Epithelial cell of proximal tubule (primary cell): ENCODE measurements at places on chromosomes 7 and 10.

DNA sequence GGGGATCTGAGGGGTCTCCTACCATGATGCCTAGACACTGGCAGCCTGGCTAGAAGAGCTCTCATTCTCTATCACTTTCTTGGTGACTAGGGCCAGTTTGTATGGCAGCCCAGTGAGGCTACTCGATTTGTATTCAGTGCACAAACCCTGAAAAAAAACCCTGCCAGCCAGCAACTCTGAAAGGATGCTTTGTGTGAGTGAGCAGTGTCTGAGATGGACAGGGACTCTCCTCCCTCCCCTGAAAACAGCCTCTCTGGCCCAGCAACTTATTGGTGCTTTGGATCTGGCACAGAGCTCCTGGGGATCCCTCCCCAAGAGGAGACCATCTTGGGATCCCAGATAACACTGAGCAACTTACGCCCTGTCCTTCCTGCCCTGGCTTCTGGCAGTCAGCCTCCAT is 10.8 kb upstream of the LRRC4 start:
- DNase-seq, result no peak

- no peak for DNase-seq
These were observed at the start of gene PRKG1 for GRCh38 chr10:51074238-51075028. TSS of gene PRKG1 (plus strand) at chr10:51074487.

GRCh38 chr10:45375101-45375500 is 1.1 kb downstream of the ALOX5 start:
- no peak for DNase-seq

DNA sequence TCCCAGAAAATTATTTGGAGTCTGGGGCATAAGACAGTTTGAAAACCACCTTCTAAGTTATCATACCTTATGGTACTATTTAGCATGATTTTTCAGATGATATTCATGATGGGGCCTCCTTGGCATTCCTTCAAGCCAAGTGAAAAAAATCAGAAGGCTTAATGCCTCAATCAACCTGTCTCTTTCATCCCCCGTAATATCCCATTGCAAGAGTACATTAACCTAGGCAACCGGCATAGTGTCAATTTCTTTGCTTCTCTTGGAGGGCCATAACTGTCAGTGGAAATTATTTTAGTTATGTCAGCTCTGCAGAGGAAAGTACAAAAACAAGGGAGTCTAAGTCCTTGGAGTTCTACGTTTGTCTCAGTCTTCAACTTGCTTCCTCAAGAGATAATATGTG is 43.4 kb downstream of the INHBA start:
- no peak for DNase-seq

DNA sequence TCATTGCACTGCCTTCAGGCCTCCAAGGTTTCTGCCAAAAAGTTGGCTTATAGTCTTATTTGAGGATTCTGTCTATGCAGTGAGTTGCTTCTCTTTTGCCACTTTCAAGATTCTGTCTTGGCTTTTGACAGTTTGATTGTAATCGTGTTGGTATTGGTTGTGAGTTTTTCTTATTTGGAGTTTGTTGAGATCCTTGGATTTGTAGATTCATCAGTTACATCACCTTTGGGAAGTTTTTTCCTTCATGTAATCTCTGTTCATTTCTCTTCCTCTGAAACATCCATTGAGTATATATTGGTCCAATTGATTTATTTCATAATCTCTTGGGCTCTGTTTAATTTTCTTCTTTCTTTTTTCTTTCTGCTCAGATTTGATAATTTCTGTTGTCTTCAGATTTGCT is 59.8 kb downstream of the SEPTIN7 start:
- DNase-seq, result no peak

GRCh38 chr7:6278749-6279310 is 6.4 kb upstream of the CYTH3 start:
- DNase-seq, result no peak

DNA sequence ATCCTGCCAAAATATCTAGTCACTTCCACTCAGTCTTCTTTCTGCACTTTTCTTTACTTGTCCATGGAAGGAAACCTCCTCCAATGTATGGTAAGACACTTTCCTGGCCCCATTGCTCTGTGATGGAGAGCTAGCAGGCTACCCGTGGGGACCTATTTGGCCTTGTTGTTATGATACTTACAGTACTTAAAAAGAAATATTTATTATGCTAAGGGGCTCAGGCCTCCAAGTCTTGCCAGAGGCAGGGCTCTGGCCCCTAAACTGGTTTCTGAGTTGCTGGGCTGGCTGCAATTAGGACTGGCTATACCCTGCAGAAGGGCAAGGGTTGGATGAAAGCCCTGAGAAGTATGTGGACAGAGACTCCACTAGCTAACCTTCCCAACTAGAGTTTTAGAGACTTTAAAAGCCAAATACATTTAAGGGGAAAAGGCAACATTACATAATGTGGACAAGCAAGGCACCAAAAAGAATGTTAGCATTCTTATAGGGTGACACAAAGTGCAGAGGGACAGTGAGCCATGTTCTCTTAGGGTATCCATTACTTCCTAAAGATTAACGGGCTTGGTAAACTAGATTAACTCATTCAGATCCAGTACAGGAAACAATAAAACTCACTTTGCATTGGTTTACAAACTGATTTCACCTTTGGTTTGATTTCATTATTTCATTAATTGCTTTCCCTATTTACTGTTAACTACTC is 84.9 kb upstream of the INHBA start:
- no peak for DNase-seq

GRCh38 chr10:33252794-33253203 is 81.7 kb downstream of the NRP1 start:
- no peak for DNase-seq

DNA sequence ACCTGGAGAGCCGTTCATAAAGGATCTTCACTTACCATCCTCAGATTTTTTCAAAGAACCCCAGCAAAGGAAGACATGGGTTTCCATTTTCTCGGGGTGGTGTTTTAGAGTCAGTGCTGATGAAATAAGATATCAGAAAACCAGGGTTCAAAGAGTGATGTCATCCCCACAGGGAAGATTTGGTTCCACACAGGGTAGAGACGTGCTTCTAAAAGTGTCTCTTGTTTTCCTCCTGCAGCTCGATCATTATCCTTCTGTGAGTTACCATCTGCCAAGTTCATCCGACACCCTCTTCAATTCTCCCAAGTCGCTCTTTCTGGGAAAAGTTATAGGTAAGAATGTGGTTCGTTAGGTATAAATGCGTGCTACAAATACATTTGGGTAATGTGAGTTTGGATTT is 323.8 kb upstream of the C7orf33 start:
- DNase-seq, result no peak

DNA sequence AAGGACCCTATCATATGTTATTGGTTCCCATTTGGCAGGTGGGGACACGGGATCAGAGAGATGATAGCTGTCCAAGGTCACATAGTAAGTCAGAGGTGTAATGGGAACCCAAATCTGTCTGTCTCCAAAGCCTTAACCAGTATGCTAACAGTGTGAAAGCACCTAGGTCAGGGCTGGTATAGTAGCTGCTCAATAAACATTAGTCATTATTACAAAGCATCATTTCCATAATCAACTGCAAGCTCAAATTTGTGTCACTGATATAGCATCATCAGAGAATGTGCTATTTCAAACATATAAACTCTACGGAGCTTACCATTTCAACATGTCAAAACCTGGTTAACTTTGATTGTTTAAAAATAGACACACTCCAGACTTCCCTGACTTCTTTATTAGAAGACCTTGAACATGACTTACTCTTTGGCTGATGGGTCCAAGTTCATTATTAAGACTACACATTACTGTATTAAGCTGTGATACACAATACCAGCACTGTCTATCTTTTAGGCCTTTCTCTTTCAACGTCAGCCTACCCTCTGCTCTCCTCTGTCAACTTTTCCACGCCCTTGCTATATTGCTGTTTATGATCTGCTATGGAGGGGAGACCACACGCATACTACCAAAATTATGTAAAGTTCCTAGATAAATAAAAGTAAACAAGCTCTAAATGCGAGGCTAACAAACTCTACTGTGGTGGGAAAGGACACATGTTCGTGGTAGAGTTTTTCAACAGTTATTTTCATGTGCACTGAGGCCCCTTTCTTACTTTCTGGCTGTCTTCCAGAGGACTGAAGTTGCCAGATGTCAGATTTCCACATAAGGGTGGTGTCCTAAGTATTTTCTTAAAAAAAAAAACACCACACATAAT is 33.6 kb downstream of the DNMBP start:
- no peak for DNase-seq

DNA sequence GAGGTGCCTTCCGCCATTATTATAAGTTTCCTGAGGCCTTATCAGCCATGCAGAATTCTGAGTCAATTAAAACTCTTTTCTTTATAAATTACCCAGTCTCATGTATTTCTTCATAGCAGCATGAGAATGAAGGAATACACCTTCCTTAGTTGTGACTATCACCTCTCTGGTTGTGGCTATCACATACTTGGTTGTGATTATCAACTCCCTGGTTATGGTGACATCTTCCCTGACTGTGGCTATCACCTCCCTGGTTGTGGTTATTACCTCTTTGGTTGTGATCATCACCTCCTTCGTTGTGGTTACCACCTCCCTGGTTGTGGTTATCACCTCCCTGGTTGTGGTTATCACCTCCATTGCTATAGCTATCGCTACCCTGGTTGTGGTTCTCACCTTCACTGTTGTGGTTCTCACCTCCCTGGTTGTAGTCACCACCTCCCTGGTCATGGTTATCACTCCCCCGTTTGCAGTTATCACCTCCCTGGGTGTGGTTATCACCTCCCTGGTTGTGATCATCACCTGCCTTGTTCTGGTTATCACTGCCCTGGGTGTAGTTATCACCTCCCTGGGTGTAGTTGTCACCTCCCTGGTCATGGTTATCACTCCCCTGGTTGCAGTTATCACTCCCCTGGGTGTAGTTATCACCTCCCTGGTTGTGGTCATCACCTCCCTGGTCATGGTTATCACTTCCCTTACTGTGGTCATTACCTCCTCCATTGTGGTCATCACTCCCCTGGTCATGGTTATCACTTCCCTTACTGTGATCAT is 105.9 kb downstream of the GPR26 start:
- no peak for DNase-seq

GRCh38 chr7:140022582-140023211 is 40.1 kb downstream of the PARP12 start:
- no peak for DNase-seq

- DNase-seq, result peak; percentile 84
These were observed 14.2 kb upstream of the HPS1 start for GRCh38 chr10:98460837-98461499.

GRCh38 chr7:138833596-138833995 is 35.6 kb upstream of the ATP6V0A4 start:
- no peak for DNase-seq

DNA sequence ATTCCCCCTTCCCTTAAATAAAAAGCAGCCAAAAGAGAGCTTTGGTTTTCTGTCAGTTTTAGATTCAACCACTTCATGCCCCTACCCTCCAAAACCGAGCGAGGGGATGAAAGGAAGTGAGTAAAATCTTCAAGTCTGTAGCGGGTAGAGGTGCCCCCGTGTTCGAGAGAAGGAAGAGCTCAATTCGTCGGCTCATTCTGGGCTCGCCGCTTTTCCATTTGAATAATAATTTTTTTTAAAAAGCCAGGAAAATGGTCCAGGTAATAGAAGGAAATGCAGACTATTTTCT is 436.2 kb upstream of the GALNT17 start:
- DNase-seq, result peak; percentile 7

GRCh38 chr7:28128608-28129007 is 52.0 kb downstream of the JAZF1 start:
- no peak for DNase-seq

DNA sequence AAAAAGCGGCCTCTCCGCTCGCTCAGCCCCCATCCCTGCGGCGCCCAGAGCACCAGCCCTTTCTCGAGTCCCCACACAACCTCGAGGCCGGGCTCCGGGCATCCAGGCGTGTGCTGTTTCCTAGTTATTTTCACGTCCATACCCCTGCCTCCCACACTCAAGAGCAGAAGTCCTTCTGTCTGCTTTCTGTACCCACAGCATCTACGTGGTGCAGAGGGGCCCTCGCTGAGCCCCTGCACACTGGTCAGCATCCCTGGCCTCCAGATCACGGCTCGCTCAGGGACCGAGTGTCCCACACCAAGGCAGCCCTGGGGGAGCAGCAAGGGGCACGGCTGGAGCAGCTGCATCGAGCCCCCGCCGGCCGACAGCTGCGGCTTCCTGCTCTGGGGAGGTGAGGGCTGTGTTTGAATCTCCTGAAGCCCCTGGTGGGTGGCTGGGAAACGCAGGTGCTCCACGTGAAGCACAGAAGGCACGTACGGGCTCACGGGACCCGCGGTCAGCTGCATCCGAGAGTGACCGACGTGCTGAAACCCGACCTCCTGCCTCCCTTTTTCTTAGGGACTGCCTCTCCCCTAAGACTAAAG is 333.1 kb downstream of the DNAJB6 start:
- no peak for DNase-seq

DNA sequence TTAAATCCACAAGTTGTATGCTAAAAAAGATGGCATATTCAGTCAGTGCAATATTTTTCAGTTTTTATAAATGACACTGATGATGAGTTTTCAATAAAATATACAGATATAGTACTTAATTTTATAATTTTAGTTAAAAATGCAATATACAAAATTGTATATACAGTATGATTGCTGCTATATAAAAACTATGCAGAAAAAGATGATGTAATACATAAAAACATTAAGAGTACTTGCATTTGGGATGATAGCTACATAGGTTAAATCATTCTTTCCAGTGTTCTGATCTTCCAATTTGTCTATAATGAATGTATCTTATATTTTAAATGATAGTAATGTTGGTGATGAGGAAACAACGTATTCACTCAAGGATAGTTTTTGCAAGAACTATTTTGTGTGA is 92.0 kb upstream of the RPA3 start:
- no peak for DNase-seq

DNA sequence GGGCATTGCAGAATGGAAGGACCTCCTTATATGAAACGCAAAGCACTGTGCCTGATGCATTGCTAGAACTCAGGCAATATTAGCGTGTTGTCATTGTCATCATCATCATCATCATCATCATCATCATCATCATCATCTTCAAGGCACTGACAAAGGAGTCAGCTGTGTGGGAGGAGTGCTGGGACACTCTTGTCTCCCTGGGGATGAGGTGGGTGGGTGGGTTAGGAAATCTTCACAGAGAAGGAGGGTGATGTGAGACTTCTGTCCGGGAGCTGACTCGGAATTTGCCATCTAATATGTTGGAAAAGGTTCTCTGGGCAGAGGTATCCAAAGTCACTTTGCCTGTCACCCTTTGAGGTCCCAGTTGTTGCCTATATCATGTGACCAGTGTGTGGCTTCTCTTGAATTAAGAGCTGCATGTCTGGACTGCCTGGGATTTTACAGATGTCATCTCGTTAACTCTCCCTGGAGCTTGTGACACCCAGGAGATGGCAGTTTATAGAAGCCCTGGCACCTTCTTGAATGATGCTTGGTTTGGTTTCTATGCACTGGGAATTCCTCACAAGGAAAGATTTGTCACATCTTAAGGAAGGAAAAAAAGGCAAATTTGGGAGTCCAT is 7.1 kb downstream of the HTRA1 start:
- no peak for DNase-seq

DNA sequence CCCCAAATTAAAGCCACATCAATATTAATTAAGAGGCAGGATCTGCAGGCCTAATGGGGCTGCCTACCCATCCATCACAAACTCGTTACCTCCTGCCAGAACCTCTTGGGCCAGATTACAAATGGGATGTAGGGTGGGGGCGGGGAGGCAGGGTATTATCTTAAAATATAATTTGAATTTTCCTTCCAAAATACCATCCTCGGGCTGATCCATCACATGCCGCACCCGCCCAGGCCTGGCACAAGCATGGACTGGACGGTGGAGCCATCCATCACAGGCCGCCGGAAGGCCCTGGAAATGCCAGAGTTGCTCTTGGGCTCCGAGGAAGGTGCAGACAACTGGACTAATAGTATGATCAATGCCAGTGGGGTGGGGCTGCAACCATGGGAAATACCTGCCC is 212.8 kb downstream of the GRID1 start:
- DNase-seq, result no peak
